NCI-H2081 treated with DMSO at 0.1 percent for 48 hours (cell line): ENCODE measurements at places on chromosomes 6 and 20.

GRCh38 chr20:46123482-46124245, 5.5 kb downstream of the CD40 start:
- DNase-seq, result no peak

DNA sequence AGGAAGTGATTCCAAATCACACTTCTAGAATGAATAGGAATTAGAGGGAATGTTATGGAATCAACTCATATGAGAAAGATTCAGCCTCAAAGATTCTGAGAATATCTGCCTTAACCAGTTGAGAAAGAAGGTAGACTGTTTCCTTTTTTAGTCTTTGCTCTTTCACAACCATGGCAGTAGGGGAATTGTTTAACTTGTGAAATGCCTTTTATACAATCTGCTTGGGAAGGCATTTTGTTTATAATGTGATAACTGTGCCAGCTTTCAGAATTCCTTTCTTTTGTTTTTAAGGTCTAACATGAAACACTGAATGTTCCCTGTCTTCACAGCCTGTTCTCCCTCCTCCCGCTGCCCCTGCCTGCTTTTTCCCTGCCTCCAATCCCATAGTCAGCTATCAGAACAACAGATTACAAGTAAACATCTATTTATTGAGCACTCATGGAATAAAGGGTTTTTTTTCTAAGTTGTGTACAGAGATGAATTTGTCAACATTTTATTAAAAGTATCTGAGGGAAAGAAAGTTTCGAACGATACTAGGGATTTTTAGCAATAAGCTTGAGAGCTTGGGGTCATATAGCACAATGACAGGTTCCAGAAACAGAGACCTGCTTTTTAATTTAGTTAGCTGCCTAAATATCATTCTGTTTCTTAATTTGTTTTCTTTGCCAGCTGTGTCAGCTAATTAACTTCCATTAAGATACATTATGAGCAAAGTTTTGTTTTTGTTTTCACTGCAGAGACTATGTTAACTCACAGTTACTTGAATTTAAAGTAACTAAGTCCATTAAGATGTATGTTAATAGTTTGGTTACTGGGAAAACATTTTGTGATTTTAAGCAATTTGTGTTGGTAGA, 28.3 kb upstream of the FBXO30 start:
- DNase-seq, result no peak

- DNase-seq, result no peak
Measured at GRCh38 chr6:141752677-141753076, 380.0 kb upstream of the GJE1 start.

- DNase-seq, result no peak
Measured at GRCh38 chr6:159493898-159494585, 199.0 kb downstream of the SOD2 start.

- no peak for DNase-seq
Measured at GRCh38 chr6:19452495-19452894, 384.7 kb upstream of the ID4 start.

DNA sequence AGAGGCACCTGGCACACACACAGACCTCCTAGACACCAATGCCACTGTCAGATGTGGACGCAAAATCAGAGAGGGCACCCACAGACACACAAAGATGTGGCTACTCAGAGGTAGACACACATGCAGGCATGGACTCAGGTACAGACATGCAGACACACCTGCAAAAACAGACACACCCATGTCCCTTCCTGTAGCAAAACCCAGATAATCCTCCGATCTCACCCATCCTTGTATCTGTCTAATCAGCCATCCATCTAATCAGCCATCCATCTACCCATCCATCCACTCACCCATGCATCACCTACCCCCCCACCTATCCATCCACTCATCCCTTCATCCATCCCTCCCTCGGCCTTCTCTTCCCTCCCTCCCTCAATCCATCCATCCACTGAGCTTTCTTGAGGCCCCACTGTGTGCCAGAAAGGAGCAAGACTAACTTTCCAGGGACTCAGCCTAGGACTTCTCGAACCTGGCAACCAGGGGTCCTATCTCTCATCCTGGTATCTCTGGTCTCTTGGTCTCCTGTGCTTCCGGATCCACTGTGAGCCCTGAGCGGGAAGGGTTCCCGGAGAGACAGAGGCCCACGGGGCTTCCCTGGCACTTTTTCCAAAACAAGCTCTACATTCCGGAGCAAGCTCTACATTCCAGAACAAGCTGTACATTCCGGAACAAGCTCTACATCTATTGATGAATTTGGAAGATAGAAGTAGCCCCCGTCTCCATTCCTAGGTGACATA, 1.1 kb upstream of the TGM2 start:
- DNase-seq, result no peak

- no peak for DNase-seq
Measured at GRCh38 chr6:5956939-5957338, 49.8 kb downstream of the NRN1 start.

DNA sequence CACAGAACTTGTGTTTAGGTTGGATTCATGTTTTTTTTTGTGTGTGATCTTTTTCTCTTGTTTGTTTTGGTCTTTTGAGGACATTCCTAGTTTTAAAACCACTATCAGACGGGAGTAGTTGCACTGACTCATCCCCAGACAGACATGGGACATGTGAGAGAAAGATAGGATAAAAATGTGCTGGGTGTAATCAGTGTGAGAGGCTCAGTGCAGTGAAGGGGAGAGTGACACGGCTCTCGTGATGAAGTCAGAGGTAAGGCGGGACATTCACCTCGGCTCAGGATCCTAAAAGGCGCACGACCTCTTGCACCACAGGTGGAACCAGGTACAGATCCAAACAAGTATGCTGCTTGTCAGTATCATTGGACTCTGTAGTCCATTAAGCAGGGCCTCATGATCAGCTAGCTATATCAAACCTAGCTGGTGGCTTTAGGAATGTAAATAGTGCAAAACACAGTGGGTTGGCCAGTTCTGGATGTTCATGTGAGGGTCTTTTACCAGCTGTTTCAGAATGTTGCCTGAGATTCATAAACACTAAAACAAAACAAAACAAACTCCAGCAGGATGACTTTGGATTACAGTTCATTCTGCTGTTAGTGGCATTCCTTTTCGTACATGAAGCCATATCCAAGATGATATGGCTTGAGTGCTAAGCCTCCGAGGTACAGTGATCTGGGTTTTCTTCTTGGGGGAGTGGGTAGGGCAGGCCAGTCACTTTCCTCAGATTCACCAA, 18.0 kb downstream of the FOXO3 start:
- DNase-seq, result no peak

- no peak for DNase-seq
Measured at GRCh38 chr20:51029963-51030920, 7.3 kb upstream of the KCNG1 start.

DNA sequence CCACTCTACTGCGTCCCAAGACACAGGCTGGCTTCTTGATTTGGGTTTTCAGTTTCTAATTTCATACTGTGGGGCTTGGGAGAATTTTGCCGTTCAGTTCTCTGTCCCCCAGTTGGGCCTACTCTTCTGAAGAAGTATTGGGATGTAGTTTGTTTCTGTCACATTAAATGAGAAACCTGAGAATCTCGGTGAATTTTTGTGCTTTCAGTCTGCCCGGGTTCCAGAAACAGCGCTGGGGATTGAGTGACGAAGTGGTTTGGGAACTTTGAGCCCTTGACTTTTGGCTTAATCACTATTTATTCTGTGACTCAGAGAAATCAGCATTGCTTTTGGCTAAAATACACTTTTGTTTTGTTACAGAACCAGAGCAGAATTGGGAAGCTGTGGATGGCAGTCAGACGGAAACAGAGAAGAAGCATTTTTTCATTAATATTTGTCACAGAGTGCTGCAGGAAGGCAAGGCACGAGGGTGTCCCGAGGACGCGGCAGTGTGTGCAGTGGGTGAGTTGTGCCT, 74.0 kb downstream of the IGF2R start:
- DNase-seq, result no peak

DNA sequence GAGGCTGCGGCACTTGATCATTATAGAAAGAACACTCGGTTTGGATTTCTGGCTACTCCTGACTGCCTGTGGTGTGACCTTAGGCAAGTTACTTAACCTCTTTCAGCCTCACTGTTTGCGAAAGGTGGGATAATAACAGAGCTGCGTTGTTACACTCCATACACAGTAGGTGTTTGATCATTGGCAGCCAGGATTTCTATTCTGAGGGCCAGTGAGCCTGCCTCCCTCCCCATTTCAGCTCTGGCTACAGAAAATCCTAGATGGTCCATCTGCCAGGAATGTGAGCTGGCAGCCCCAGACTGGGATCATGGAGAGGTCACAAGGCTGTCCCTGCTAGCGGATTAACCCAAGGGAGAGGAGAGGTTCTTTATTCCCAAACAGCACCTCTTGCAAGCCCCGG, 2.7 kb downstream of the KCNB1 start:
- DNase-seq, result no peak

- DNase-seq, result no peak
Measured at GRCh38 chr6:85405853-85406198, 44.1 kb upstream of the NT5E start.

DNA sequence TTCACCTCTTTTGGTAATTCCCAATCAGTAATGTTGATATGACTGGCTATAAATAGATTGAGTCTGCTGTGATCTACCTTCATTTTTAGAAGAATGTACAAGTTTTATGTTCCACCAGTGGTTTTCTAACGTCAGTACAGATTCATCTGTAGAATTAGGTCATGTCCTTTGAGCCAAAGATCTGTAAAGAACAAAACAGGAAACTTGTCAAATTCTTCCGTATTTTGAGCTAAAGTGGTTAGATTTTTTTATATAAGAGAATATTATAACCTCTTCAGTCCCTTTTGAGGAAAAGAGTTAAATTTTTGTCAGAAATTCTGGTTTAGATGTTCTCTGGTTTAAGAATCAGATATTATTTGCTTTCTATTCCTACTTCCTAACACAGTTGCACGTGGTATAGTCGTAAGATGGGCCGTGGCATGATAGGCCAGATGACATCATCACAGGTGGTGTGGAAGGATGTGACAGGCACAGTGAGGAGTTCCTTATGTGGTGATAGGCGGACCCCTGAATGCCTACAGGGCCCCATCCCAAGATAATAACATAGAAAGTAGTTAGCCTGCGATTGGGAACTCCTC, 62.3 kb downstream of the SNX9 start:
- no peak for DNase-seq

GRCh38 chr6:16430391-16431089, 192.2 kb downstream of the GMPR start:
- DNase-seq, result no peak

DNA sequence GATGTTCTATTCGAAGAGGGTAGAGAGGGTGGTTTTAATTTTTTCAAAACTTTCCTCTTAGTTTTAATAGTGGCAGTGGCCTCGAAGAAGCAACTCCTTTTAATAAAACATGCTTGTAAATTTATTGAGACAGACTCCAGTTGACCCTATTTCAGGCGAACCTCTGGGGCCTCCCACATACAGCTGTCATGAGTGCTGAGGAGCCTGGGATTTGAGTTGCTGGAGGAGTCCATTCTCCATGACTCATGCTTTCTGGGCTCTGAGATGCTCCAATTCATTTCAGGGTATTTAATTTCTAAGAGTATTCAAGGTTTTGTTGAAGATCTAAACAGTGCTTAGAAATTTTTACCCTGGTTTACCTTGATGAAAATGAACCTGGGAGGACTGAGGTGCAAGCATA, 580.4 kb downstream of the CBLN4 start:
- no peak for DNase-seq
